ENCODE measurements at places on chromosomes 11 and 22. TPM values are rescaled to one million over a fixed set of nuclear protein-coding genes. Genes with fewer than 3 reads are reported as not detected.
A peak's percentile ranks its signal among the peaks of the same experiment; 100 is the strongest.

DNA sequence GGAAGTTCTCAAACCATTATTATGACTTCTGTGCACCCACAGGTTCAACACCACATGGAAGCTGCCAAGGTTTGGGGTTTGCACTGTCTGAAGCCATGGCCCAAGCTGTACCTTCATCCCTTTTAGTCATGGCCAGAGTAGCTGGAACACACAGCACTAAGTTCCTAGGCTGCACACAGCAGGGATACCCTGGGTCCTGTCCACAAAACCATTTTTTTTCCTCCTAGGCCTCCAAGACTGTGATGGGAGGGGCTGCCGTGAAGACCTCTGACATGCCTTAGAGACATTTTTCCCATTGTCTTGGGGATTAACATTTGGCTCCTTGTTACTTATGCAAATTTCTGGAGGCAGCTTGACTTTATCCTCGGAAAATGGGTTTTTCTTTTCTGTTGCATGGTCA is 42.7 kb downstream of the DDIAS start:
- DNase-seq: no peak

- DNase-seq: no peak
Measured at GRCh38 chr11:93099806-93100205, 98.0 kb downstream of the SLC36A4 start.

DNA sequence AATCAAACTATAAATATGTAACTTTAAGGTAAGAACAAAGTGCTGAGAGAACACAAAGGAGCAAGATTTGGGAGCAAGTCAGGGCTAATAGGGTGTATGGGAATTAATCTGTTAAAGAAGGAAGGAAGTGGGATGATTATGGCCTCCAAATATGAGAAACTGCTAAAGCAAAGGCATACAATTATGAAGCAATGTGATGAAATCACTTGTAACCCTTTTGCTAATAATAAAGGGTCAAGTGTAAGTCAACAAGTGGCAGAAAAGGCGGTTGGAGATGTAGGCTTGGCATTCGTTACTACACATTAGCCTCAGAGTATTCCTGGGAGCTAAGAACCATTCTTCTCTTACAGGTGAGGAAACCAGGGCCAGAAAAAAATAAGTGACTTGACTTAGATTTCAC is 1002.3 kb upstream of the TENM4 start:
- DNase-seq: no peak

- peak; percentile 35 for DNase-seq
Measured at GRCh38 chr11:57546869-57547475, 9.6 kb downstream of the SMTNL1 start.

DNA sequence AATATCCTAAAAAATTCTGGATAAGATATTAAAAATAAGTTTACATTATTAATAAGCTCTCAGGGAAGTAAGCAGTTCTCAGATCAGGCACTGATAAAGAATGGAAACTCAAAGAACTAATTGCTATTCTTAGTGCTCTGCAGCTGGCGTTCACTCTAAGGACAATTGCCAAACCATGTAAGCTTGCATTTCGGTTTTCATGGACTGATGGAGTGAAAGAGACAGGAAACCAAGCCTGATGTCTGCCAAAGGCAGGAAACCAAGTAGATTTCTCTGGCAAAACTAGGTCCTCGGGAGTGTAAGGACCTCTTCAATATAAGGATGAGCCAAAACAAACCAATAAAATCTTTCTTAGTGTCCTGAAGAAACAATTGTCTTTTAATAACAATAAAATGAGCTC is 355.2 kb downstream of the RAB38 start:
- no peak for DNase-seq

GRCh38 chr22:23557467-23557866 is 22.6 kb downstream of the IGLL1 start:
- no peak for DNase-seq

The CALCA gene
- not detected for total RNA-seq

The HORMAD2 gene
- total RNA-seq: not detected
